ENCODE measurements at places on chromosomes 2 and 18. TPM values are rescaled to one million over a fixed set of nuclear protein-coding genes. Genes with fewer than 3 reads are reported as not detected.

The MBP gene
- total RNA-seq: 28.9 TPM

The GPR35 gene
- 0.23 TPM for total RNA-seq

The CD8B2 gene
- total RNA-seq: 0.23 TPM

The WDPCP gene
- total RNA-seq: 9.0 TPM

The GPR75 gene
- total RNA-seq: 1.4 TPM

The TMEM247 gene
- total RNA-seq: not detected

The ACKR3 gene
- total RNA-seq: 45.9 TPM

The UPP2 gene
- total RNA-seq: not detected

The IL37 gene
- not detected for total RNA-seq

The MC2R gene
- total RNA-seq: not detected

The POTEI gene
- total RNA-seq: not detected

The LTBP1 gene
- 326 TPM for total RNA-seq

The PIK3C3 gene
- 35.3 TPM for total RNA-seq

The TFCP2L1 gene
- not detected for total RNA-seq

The EFHD1 gene
- total RNA-seq: 0.23 TPM

The C2orf66 gene
- 0.08 TPM for total RNA-seq

All from smooth muscle cell of the coronary artery (primary cell).